ENCODE measurements at places on chromosomes 5 and 9.

- no peak for DNase-seq
Observed at GRCh38 chr5:17304282-17304681, 86.9 kb downstream of the BASP1 start.

DNA sequence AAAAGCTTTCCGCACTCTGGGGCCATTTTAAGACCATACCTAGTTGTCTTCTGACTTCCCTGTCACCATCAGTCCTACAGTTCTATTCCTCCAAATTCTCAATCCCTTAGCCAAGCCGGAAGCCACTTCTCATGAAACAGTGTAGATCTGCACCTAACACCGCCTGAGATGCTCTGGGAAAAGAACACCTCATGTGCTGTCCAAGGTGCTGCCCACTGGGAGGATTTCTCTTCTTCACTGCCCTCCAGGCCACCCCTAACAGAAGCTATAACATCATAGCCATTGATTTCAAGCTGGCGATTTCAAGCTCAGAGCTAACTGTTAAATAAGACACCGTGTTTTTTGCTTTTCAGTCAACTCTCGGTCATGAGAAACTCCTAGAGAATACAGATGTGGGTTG, 559.3 kb downstream of the CCDC171 start:
- no peak for DNase-seq

GRCh38 chr9:81537964-81538363, 151.4 kb downstream of the TLE1 start:
- DNase-seq, result no peak

GRCh38 chr5:135386886-135387628, 12.0 kb downstream of the MACROH2A1 start:
- no peak for DNase-seq

DNA sequence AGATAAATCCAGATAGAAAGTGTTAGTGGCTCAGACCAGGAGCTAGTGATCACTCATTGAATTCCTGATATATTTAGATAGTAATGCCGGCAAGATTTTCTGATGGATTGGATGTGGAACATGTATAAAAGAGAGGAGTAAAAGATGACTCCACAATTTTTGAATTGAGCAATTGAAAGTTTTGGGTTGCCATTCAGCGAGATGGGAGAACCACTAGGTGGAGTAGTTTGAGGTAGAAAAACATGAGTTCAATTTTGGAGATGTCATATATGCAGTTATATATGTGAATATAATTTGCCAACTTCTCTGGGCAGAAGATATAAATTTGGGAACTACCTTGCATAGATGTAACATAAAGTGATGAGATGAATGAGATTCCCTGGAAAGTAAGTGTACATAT, 502.5 kb upstream of the SEMA6A start:
- no peak for DNase-seq

DNA sequence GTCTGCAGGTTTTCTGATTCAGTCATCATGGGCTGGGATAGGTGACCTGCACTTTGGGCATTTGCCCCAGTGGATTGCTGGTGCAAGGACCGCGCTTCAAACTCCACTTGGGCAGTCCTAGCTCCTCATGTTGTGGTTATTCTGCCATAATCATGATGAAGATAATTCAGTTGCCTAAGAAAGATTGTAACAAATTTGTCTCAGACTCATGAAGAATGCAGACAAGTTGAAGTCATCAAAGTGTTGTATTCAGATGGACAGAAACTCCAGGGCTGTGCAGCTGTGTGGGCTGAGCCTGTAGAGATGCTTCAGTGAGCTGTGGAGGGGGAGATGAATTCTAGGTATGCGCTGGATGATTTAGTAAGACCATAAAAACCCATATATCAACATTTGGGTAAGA, 38.5 kb downstream of the TARS1 start:
- no peak for DNase-seq

All from GM10248 (cell line).